ENCODE measurements at places on chromosomes 6 and 20.

- DNase-seq, result no peak
Observed at GRCh38 chr6:128271011-128271410, 249.4 kb downstream of the PTPRK start.

GRCh38 chr6:151073146-151073545 is 166.6 kb upstream of the AKAP12 start:
- no peak for DNase-seq

- DNase-seq, result peak; percentile 85
Observed at GRCh38 chr6:119495230-119495683, 145.7 kb upstream of the MAN1A1 start.

GRCh38 chr6:153790876-153791473 is 248.1 kb upstream of the OPRM1 start:
- DNase-seq, result peak; percentile 15

DNA sequence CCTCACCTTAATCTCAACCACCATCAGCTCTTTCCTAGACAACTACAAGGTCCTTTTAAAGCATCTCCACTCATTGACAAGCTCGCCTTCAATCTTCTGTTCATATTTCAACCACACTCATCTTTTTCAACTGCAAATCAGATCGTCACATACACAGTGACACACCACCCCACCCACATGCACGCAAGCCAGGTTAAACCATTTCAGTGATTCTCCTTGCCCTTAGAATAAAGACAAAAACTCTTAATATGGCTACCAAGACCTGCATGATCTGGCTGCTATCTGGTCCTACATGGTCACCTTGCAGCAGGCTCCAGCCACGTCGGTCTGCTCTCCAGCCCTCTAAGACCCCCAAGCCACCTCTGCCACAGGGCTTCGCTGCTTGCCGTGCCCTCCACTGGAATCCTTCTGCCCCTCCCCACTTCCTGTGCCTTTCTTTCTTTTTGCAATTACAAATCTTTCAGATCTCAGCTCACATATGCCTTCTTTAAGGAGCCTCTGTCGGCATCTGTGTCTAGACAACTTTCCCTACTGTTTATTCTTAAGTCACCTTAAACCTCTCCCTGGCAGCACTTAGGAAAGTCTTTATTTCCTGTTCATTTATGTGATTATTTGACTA is 507.3 kb upstream of the ARID1B start:
- DNase-seq, result no peak

- no peak for DNase-seq
Observed at GRCh38 chr20:31691646-31692275, 30.9 kb downstream of the BCL2L1 start.

DNA sequence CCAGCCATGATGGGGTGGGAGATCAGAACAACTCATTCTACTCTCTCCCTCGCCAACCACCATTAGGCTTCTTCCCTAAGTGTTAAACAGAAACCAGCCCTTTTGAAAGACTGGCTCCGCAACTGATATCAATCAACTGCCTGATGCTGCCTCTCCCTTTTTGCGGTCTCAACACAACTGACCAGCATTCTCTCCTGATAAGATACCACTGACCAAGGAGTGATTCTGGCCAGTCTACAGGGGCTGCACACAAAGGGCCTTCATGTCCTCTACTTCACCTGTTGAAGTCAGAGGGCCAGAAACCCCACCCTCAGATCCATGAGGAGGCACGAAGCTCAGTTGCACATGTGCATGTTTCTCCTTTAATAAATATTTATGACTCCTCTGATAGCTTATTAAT is 145.1 kb downstream of the CD24 start:
- DNase-seq, result no peak

DNA sequence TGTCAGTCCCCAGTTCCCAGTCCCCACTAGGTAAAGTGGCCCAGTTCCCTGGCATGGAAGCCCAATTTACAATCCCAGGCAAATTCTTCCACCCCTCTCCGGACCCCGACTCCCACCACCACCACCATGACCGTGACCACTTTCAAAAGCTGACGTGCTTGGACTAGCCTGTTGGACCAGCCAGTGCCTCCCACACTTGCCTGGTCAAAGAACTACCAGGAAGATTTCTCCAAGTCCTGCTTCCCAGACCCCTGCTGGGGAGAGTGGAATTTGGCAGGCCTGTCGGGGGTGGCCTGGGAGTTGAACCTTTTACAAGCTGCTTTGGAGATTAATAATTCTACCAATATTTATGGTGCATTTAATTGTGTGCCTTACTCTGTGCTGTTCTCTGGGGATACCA is 1.4 kb upstream of the PTPRT start:
- DNase-seq, result no peak

DNA sequence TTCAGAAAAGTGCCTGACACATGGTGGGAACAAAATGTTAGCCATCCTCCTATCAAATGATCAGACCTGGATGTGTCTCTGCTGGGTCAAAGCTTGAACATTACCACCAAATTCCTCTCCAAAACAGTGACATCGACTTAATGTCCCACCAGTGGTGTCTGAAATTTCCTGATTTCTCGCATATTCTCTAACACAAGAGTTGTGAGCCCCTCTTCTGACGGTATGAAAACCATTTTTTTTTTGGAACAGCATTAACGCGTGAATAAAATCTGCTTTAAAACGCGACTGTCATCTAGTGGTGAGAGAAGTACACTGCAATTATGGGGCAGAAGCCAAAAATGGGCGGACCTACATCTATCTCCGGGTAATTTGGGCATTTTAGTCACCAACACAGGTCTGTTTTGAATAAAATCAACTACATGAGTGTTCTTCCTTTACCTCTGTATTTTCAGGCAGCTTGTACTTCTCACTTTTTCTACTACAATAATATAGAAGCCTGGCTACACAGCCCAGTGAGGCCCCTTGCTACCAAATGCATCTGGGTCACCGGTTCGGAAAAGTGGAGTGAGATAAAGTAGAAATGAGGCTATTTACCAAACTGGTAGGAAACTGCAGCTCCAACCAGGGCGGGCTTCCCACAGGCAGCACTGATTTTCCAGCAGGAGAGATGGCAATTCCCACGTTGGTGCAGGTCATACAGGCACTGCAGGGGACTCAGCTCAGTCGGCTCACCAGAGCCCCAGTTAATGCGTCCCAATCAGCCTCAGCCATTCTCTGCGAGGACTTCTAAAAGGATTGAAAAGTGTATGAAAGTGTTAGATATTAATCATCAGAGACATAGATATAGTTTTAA is 27.4 kb downstream of the MGME1 start:
- DNase-seq, result peak; percentile 61

DNA sequence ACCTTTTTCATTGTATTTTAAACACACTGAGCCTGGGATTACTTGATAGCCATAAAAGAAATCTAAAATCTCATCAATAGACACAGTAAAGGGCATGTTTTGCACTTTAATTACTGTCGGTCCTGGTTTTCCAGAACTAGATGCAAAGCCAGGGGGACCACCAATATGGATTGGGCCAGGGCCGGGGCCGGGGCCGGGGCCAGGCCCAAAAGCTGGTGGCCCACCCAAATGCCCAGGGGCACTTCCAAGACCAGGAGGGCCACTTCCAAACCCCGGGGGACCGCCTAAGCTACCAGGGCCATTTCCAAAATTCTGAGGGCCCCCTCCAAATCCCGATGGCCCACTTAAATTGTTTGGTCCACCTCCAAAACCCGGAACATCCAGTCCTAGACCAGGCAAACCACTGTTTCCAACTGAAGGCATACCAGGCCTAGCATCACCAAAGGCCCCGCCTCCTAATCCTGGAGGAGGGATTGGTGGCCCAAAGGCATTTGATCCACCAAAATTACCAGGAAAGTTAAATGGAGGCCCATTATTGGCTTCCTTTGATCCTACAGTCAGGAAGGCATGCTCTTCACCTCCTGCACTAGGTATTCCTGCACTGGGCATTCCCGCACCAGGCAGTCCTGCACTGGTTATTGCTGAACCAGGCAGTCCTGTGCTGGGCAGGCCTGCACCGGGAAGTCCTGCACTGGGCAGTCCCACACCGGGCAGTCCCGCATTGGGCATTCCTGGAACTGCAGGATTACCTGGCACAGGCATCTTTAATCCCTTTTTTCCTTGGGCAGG is 11.9 kb downstream of the CPNE1 start:
- no peak for DNase-seq

DNA sequence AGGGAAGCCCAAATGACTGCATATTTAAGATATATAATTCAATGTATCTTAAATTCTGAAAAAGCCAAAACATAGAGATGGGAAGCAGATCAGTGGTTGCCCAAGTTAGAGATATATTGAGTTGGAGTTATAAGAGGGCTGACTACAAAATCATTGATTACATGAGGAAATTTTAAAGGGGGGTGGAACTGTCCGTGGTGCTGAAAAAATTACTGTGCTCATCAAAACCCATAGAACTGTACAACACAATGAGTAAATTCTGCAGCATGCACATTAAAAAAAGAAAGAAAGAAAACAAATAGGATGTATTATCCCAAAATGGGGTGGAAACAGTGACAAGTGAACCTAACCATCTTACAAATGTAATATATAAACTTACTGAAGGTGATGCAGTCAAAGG is 100.9 kb downstream of the FUT9 start:
- DNase-seq, result no peak

GRCh38 chr6:149354009-149354408 is 36.5 kb downstream of the TAB2 start:
- no peak for DNase-seq

- DNase-seq, result no peak
Observed at GRCh38 chr20:16147916-16148315, 425.3 kb downstream of the KIF16B start.

DNA sequence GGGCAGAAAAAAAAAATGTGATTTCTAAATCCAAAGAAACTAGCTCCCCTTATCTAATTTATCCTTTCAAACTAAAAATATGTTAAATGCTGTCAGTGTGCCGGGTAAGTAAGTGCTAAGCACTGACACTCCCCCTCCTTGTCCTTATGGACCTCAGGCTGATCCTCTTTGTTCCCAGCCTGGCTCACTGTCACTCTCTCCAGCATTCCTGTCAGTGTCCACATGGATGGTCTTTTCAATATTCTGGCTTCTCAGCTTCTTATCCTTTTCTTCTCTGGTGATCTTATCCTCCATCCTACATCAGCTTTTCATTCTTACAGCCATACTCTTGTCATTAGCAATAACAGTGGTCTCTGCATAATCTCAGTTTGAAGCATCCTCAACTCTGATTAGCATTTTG is 55.0 kb downstream of the BCKDHB start:
- no peak for DNase-seq

DNA sequence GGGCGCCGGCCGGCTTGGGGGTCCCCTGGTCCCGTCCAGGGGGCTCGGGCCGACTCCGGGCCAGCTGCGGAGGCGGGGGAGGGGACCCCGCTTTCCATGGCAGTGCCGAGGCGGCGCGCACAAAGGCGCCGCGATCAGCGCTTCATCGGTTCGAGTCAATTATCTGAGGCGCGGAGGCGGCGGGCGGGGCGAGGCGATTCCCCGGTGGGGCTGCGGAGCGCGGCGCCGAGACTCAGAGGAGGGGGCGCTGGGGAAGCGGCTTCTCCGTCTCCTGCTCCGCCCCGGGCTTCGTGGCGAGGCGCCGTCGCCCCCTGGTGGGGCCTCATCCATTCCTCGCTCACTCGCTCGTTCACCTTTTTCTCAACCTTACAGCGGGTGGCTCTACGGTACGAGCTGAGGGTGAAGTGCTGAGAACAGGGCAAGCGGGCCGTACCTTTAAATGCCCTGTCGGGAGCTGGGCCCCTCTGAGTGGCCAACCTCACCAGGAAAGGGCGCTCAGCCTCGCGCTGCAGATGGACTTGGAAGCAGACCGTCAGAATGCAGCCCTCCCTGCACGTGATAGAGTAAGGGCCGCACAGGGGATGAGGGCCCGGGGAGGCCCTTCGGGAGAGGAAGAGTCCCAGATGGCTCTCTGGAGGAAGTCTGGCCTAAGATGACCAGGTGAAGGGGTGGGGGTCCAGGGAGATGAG is 39.9 kb downstream of the SLC52A3 start:
- peak; percentile 66 for DNase-seq

DNA sequence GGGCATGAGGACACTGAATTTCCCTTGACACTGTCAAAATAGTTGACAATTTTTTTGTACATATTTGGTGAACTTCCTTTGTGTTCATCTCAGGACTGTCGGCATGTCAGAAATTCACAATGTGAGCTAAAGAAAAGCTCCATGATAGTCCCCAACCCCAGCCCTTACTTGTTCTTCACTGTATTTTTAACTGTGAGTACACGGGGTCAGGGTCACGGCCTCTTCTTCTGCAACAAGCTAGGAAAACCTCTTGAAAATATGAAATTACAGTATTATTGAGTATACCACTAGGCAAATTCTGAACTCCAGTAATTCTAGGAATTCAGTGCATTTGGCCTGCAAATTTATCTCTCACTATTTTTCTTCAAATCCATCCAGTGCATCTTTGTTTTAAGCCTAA is 199.4 kb downstream of the SLC24A3 start:
- no peak for DNase-seq

DNA sequence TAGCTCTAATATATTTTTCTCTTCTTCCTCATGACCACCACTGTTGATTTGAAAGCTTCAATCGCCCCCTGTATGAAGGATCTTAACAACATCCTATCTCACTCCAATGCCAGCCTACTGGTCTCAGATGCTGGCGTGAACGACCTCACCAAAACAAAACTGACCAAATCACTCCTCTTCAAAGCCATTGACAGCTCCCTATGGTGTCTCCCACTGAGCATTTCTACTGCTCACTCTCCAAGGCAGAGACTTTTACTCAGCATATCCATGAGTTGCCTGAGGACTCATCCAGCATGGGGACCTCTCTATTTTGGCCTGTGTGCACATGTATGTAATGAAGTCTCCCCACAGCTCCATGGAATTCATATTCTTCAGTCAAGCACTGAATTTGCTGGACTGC is 520.4 kb downstream of the TFAP2B start:
- no peak for DNase-seq

DNA sequence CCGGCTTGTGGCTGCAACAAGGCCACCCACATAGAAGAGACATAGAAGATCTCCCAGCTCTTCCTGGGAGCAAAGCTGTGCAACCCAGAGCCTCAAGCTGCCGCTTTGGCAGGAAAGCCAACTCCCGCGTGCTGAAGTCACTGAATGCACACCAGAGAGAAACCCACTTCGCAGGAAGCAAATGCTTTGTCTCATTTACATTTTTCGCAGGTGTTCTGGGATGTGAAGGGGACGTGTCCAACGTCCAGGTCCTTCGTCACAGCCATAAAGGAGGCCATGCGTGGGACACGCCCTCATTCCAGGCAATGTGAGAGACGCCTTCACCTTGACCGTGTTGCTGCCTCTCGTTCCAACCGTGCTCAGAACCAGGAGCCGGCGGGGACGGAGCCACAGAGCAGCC is 24.4 kb downstream of the KCNQ2 start:
- no peak for DNase-seq

DNA sequence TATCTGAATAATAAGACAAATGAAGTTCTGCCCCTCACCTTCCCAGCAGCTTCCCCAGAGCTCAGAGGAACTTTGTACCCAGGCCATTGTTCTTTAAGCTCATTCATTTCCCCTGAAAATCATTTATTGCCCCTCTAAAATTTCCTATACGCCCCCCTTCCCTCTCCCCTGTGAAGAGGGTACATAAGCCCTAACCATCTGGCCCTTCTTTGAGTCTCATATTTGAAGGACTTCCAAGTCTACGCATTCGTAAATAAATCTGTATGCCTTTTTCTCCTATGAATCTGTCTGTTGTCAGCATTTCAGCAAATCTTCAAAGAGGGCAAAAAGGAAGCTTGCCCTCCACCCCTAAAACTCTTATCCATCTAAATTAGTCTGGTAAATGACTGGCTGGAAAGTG is 73.1 kb upstream of the DST start:
- no peak for DNase-seq
